ENCODE measurements at places on chromosomes 6 and 20.
A peak's percentile ranks its signal among the peaks of the same experiment; 100 is the strongest.

DNA sequence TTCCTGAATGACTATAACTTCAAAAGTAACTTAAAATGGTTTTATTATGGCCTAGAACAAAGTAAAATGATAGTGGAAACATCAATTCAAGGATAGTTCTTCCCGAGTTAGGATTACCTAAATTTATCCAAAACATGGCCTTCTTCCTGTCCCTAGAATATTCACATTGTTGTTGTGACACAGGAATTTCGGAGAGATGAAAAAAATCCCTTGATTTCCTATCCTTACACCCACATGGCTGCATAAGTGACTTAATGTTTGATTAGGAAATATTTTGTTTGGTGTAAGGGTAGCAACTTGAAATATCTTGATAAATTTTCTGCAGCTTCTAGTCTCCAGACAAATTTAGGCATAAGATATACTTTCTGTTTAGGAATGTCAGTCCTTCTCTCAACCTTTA lies 27.8 kb downstream of the ZNF451 start:
- no peak for DNase-seq

- no peak for DNase-seq
Measured at GRCh38 chr20:40743141-40743775, 54.2 kb upstream of the MAFB start.

DNA sequence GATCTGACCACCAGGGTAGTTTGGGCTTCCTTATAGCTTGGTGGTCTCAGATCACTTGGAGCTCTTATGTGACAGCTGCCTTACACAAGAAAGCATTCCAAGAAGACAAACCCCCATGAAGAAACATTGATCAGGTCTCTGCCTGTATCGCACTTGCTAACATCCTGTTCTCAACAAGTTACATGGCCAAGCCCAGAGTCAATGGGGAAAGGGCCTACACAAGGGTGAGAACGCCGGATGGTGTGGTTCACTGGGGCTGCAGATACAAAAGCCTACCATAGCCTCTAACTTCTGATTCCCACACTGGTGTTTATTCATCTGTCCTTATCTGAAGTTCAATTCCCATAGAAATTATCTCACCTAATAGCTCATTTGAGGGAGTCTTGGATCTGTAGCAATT lies 235.5 kb downstream of the SYNDIG1 start:
- no peak for DNase-seq

GRCh38 chr6:26501482-26501986 lies 1.4 kb downstream of the BTN1A1 start:
- peak; percentile 31 for DNase-seq

- DNase-seq: peak; percentile 55
Measured at GRCh38 chr6:81977486-81977885, 225.0 kb upstream of the TENT5A start.

- DNase-seq: no peak
Measured at GRCh38 chr6:15296735-15297134, 50.9 kb downstream of the JARID2 start.

- no peak for DNase-seq
Measured at GRCh38 chr6:132122871-132123270, 171.7 kb upstream of the CCN2 start.

GRCh38 chr6:31597006-31597405 lies 4.2 kb upstream of the NCR3 start:
- peak; percentile 57 for DNase-seq

- no peak for DNase-seq
Measured at GRCh38 chr6:27052731-27053082, 194.8 kb upstream of the PRSS16 start.

GRCh38 chr6:43298565-43299337 lies 691 bp downstream of the SLC22A7 start:
- no peak for DNase-seq

GRCh38 chr20:44117296-44118184 lies 69.4 kb downstream of the JPH2 start:
- no peak for DNase-seq

DNA sequence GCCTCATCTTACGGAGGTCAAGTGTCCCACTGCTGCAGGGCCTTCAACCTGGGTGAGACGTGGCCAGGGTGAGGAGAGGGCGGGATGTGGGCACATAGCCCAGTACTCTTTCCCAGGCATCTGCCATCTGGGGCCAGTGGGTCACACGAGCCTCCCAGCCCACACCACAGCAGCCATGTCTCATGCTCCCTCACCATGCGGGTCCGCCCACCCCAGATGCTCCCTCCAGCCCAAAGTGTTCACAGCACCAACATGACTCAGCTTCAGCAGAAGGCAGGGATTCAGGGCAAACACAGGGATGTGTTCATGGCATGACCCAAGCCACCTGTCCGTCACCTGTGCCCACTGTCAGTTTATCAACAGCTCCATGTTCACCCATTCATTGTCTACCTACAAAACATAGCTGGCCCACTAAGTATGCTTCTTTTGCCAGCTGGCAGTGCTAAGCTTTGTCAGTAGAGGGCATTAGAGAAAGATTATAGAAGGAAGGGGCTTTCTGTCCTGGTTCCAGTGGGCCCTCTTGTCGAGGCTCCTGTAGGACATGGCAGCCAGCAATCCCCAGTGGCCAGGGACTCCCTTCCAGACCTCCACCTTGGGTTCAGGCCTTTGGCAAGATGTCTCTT lies 109.2 kb downstream of the FOXF2 start:
- DNase-seq: peak; percentile 69

DNA sequence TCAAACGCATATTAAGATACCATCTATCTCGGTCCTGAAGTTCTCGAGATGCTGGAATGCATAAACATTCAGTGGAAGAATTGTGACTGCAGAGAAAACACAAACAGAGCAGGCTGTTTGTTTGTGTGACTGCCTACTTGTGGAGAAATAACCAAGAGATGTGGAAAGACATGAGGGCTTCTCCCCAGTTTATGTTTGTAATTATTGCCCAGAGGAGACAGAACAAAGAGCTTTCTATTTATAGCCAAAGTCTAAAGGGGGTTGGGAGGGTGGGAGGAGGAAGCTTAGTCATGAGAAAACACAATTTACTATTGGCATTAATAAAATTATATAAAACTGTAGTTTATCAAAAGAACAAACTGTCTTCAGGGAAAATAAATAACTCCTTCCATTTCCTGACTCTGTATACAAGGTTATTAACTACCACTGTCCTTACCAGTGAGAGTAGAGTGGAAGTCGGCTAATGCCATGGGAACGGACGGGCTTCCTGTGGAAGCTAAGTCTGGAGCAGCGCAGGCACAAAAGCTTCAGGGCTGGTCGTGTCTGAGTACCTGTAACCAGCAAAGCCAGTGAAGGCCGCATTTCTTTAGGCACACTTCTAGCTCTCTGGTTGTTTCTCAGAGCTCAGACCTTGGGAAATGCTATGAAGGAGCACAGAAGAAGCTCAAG lies 200.2 kb upstream of the SUPT3H start:
- DNase-seq: no peak

DNA sequence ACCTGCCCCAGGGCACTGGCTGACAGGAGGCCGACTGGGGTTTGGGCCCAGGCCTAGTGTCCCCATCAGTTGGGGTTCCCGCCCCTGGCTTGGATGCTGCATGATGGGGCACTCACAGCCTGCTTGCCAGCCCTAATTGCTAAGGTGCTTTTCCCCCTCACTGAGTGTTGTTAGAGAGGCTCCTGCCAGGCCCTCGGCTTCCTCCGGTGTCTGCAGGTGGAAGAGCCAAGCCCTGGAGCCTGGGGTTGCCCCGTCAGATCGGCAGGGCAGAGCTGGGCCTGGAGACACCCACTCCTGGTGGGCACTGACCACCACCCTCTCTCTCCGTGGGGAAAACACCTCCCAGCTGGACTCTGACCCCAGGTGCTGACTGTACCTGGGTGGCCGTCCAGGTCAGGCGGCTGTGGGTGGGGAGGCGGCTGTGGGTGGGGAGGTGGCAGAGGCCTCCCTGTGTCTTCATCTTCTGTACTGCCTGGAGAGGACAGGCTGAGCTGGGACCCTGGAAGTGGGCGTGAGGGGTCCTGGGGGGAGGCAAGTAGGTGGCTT lies 6.0 kb upstream of the CABLES2 start:
- no peak for DNase-seq

- DNase-seq: peak; percentile 56
Measured at GRCh38 chr20:3238616-3239025, 369 bp downstream of the SLC4A11 start.

DNA sequence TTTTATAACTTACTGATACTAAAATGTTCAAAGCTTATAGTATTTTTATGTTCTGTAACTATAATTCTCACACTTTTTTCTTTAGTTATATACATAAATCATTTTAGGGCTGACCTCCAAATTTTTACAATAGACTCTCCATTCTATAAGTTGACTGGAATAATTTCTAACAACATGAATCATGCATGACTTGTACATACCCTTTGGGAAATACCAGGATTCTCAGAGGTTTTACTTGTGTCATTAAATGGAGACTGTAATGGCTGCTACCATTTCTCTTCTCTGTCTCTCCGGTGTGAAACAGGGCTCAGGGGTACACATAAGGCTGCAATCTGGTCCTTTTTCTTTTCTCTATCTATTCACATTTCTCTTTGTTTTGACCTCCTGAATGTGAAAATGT lies 222.2 kb upstream of the FLRT3 start:
- DNase-seq: no peak

DNA sequence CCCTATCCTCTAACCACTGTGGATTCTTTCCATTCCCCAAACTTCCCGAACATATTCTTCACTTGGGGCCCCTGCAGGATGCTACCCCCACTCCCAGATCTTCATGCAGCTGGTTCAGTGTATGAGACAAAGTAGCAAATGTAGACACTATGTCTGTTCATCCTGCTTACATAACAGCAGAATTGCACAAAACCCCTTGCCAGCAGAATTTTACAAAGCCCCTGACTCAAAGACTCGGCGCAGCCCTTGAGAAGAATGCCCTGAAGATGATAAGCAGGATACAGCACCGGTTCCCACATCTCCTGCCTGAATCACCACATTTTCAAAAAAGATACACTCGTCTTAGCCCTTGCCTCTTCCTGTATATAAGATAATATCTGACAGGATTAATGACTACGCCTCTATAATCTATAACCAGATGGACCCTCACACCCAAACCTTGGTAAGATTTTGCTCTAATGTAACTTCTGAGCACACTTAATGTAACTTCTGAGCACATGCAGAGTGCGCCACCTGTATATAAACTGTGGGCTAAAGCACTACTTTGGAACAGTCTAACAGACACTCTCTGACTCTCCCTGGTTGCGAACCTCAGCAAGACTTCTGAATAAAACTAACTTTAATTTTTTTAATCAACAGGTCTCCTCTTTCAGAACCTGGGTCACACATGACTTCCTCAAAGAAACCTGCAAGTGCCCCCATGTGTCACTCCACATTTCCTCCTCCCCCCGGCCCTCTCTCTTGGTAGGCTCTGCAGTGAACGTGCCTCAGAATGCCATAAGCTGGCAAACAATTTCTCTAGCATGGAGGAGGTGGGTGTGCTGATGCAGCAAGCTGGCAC lies 28.7 kb downstream of the RALGAPA2 start:
- DNase-seq: no peak

DNA sequence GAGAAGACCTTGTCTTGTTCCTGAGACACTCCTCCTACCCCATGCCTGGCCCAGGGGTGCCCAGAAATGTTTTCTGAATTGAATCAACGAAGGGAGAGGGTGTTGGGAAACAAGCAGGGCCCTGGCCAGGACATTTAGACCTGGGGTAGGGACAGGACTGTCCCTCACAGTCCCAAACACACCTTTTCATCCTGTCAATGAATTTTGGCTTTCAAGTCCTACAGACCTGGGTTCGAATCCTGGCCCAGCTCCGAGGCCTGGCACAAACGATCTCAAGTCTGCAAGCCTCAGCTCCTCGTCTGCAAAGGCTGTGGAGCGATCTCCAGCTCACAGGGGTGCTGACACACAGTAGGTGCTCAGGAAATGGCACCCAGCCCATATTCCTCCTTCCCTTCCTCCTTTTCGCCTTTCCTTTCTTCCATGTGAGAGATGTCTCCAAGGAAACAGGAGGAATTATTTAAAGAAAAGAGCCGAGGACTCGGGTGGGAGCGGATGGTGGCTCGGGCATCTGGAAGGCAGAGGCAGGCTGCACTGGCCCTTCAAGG lies 7.3 kb upstream of the DLGAP4 start:
- no peak for DNase-seq

DNA sequence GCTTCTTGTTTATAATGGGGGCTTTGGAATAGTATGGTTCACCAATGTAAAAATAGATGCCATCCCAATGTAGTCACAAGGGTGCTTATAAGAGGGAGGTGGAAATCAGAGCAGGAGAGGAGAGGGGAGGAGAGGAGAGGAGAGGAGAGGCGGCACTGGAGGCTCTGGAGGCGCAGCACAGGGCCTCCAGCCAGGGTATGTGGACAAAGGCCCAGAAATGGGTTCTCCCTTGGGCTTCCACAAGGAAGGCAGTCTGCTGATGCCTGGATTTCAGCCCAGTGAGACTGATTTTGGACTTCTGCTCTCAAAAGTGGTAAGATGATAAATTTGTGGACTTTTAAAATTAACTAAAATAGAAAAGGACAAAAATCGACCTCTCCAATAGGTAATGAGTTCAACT lies 116.8 kb downstream of the RNASET2 start:
- DNase-seq: no peak

- DNase-seq: no peak
Measured at GRCh38 chr6:34095741-34096140, 50.1 kb downstream of the GRM4 start.

All from EL (cell line).